ACHN (cell line): ENCODE measurements at places on chromosomes 5 and 9.

DNA sequence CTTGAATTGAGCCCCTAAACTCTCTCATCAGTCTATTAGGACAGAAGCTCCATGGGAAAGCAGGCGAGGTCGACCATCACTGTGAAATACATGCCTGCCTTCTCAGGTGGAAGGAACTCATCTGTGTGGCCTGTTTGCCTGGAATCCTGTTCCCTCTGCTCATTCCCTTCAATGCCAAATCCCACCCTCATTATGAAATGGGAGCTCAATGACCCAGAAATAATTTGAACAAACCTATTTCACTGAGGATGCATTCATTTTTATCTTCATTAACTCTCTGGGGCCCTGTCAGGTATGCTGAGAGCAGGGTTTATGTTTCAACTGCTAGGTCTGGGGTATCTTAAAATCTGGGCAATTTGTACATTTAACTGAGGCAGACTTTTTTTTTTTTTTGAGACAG lies 142.2 kb downstream of the MED27 start:
- DNase-seq = no peak

DNA sequence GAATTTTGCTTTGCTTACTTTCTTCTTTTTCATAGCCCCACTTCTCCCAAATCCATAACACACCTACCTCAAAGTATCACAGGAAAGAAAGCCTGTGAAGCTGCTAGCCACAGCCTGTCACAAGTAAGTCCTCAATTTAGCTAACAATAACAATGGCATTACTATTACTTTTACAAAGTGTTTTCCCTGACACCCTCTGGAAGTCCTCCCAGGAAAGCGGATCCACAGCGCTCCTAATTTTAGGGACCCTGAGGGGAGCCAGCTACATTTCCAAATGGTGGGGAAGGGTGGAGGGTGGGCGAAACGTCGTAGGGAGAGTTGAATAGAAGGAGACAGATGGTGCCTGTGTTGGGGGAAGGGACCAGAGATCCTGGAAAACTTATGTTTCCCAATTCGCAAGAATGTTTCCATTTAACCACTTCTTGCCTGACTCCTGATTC lies 523 bp upstream of the WWC1 start:
- no peak for DNase-seq

DNA sequence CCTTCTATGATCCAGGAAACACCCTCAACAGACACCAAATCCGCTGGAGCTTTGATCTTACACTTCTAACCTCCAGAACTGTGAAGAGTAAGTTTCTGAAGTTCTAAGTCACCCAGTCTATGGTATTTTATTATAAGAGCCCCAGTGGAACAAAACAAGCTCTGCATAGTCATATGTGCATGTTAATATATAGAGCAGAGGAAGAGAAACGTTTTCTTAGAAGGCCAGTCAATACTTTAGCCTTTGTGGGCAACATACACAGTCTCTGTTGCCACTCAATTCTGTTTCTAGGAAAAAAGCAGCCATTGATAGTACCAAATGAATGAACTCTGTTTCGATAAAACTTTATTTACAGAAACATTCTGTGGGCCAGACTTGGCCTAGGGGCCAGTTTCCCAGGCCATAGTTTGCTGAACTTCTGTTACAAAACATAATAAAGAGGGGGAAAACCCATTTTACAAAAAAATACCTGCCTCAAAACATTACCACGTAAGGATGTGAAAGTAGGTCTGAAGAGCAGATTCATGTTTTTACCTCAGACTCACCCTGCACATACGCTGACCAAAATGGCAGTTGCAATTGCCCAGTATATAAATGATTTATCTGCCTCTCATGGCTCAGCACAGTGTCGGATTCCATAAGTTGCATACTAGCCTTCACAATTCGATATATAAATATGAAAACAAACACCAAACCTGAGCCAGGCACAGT lies 350.5 kb downstream of the SLIT3 start:
- no peak for DNase-seq

DNA sequence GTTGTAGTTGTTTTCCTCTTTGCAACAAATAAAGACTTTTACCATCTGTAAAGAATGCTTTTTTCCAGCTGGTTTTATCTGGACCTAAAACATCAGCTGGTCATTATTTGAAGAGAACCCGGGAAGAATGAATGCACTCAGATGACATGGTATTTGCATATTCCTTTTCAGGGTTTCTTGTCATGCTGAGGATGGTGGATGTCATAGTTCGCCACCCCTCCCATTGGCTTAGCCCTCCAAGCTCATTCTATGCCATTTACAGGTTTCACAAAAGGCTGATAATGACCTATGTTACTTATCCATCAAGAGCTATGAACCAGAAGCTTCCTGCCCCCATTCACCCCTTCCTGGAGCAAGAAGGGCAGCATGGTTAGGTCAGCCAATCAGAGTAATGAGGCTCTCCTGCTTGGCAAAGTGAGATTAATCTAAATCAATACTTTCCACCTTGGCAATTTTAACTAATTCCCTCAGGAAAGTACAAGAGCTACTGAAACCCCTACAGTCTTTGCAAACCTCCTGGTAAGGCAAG lies 440.5 kb upstream of the TLE4 start:
- no peak for DNase-seq

- DNase-seq = no peak
Observed at GRCh38 chr5:756171-756570, 28.4 kb downstream of the ZDHHC11B start.
